ENCODE measurements at places on chromosomes 16 and 17.
A peak's percentile ranks its signal among the peaks of the same experiment; 100 is the strongest.

- no peak for DNase-seq
Measured at GRCh38 chr17:74437702-74438101, 5.8 kb downstream of the GPRC5C start.

DNA sequence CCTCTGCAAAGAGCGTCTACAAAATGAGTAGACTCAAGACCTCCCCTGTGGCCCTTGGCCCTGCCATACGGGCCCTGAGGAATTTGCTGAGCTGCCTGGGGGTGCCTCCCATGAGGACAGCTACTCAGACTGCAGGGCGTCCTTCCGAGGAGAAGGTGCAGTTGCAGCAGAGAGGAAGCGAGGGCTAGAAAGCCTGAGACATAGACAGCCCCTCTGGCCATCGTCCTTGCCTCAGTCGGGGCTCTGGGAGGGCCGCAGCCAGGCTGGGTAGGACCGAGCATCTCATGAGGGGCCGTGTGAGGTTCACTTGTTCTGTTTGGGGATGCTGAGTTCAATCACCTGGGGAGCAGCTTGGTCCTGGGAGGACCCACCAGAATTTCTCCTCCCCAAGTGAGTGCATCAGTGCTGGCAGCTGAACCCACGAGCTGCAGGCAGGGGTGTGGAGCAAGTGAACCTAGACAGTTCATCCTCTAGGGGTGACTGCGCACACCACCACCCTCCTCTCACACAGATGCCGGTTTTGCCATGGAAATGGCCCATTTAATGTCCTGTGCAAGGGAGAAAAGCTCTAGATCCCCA lies 20.3 kb downstream of the RAB11FIP4 start:
- peak; percentile 62 for DNase-seq

DNA sequence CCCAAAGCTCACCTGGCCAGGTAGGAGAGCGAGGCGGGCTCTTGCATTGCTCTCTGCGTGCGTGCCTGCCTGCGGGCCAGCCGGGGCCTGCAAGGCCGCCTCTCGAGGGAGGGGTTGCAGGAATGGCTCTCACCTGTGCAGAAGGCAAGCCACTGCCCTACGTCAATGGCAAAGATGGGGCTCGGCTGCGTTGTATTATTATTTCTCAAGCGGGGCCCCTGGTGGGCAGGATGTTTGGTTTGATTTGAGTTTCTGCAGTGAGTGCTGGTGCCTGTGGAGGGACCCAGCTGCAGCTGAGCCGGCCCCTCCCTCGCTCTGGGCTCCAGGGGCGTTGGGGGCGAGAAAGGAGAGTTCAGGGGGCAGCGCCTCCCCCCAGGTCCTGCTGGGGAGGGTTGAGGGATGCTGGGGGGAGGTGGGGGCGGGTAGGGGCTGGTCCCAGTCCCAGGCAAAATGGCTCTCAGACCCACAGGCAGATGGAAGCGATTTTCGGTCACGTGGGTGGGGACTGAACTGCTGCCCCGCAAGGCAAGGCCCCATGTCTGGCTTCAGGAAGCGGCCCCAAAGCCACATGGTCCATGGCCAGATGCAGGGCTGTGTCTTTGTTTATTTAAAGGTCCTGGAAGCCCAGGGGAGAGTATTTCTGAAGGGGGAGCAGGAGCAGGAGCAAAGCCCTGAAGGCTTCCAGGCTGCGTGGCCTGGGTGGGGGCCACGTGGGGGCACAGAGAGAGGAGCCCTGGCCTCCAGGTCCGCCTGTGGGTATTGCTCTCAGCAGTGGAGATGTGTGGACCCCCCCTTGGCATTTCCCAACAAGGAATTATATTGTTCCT lies 338.8 kb downstream of the SEC14L1 start:
- no peak for DNase-seq

DNA sequence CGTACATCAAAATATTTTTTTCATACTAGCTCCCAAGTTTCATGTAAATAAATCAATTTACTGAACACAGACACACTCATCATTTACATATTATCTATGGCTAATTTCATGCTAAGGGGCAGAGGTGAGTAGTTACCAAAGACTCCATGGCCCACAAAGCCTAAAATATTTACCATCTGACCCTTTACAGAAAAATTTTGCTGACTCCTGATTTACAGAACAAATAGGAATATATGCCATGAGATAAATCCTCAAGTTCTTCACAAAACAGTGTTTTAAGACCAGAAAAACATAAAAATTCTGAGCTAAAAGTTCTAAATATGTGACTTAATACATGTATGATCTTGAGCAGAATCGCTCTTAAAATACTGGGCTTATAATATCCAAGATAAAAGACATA lies 36.6 kb upstream of the PHLPP2 start:
- no peak for DNase-seq

DNA sequence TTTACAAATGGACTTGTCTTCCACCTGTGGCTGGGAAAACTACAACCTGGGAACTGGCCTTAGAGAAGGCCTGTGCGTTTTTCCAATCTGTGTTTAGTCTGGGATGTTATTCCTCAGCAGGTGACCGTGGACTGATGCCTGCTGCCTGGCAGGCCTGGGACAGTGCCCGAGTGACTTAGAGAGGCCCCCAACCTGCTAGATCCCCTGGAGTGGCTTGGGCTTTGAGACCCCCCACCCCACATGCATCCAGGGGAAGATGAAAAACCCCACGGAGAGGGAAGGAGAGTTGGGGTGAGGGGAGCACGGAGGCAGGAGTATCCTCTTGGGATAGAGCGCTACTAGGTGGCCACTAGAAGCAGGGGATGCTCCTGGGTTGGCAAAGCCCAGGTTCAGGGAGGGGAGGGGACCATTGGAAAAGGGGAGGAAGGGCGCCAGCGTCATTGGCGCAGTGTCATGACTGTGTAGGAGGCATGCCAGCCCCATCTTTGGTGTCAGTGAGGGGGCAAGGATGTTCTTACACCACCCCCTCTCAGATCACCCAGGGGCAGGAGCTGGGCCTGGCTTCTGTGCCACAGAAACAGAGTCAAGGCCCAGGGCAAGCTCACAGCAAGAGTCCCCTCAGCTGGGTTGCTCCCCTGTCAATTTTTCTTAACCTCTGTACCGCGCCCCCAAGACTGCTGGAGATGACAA lies 54.1 kb downstream of the MEAK7 start:
- no peak for DNase-seq

DNA sequence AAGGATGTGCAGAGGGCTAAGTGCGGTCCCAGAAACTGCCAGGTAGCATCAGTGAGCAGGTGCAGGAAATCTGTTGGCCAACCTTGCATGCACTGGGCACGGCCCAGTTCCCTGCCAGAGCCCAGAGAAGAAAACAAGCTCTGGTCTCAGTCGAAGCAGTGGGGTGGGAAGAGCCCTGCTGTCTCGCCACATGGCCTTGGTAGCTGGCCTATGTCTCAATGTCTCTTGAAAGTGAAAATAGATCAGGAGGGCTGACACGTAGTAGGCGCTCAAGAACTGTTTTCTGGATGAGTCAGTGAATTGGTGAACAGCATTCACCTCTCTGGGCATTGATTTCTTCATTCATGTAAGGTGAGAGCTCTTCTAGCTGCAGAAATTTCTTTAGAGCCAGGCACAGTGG lies 90.4 kb downstream of the MARF1 start:
- no peak for DNase-seq

- peak; percentile 92 for DNase-seq
Measured at GRCh38 chr16:57061084-57061905, 31.1 kb upstream of the CPNE2 start.

DNA sequence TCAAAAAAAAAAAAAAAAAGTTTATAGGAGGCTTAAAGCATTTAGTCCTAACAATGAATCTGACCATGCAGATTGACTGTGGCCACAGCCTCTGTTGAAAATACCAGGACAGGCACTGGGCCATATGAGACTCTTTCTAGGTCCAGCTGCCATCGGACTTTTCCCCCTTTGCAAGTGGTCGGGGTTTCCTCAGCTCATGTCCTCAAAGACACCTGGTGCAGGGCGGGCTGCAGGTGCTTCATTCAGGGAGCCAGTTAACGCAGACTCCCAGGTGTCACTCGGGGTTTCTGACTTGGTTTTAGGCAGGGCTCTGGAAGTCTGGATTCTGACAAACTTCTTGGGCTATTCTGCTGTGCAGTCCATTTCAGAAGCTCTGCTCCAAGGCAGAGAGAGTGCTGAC lies 20.9 kb downstream of the ELAC2 start:
- no peak for DNase-seq

DNA sequence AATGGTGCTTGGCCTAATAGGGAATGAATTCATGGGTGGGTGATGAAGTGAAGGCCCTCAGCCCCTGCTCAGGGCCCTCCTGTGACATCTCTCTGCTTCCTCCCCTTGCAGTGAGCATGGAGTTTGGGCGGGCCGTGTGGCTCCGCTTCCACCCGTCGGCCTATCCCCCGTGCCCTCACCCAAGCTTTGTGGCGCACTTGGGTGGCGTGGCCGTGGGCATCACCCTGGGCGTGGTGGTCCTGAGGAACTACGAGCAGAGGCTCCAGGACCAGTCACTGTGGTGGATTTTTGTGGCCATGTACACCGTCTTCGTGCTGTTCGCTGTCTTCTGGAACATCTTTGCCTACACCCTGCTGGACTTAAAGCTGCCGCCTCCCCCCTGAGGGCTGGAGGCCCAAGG lies 21.1 kb downstream of the C17orf75 start:
- peak; percentile 68 for DNase-seq

DNA sequence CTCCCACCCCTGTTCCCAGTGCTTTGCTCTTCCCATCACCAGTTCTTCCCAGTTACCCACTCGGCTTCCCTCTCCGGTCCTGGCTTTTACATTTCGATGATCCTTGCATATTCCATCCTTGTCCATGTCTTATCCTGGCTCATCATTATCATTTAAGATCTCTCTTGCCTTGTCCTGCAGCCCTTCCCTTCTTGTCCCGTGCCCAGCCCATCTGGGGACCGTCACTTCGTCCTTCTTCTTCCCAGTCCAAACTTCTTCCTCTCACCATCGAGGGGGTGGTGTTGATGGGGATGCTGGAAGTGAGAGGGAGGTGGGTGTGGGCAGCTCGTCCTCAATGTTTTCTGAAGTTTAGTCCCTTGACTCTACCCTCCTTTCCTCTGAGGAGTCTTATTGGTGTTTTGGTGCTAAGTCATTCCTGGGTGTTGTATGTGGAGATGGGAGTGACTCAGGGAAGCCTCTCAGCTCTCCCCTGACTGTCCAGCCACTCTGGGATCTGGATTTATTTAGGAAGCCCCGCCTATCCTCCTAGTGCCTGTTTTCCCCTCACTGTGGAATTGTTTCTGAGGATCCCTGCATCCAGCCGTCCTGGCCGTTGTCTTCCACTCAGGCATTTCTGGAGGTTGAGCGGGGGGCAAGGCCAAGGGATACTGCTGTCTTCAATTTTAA lies 975 bp downstream of the SNX29 start:
- no peak for DNase-seq

- DNase-seq: no peak
Measured at GRCh38 chr16:46975908-46976470, 2.5 kb upstream of the DNAJA2 start.

DNA sequence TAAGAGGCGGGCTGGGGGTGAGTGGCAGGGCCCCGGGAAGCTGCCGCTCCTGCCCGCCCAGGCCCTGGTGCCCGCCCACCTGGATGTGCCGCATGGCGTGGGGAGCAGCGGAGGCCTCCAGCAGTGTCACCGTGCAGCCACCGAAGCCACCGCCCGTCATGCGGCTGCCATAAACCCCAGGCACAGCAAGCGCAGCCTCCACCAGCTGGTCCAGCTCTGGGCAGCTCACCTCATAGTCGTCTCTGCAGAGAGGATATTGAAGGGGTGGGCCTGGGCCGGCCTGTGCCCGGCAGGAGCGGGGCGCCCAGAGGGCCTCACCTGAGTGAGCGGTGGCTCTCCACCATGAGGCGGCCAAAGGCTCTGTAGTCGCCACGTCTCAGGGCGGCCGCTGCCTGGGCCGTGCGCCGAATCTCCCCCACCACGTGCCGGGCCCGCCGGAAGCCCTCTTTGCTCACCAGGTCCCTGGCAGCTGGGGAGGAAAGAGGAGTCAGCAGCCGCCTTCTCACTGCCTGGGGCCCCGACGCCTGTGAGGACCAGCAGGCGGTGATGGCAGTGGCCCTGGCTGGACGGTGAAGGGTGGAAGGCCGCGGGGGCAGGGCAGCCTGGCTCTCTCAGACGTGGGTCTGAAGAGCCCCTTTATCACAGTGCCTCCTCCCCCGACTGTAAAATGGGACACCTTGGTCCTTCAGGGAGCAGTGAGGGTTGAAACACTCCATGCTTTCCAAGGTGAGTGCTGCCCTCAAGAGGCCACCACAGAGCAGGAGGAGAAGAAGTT lies 6.7 kb downstream of the GALK1 start:
- DNase-seq: no peak

DNA sequence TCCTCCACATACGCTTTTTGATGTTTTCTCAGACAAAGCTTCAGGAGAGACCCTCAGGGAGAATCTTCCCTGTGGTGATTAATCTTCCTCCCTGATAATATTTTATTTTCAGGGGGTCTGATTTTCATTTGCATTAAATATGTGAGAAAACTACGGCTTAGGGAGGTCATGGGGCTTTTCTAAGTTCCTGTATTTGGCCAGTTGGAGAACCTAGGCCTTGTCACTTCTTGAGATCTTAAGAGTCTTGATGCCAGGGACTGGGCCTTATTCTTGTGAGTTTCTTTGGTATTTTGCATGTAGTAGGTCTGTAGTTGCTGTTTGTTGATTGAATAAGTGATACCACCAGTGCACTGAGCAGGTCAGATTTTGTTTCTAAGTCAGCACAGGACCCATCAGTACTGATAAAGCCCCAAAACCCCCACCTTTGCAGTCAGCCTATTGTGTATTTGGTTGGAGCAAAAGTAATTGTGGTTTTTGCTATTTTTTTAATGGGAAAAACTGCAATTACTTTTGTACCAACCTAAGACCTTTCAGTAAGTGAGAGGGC lies 130.1 kb downstream of the PRKCA start:
- no peak for DNase-seq

GRCh38 chr17:67435786-67436185 lies 58.7 kb downstream of the PITPNC1 start:
- DNase-seq: no peak

DNA sequence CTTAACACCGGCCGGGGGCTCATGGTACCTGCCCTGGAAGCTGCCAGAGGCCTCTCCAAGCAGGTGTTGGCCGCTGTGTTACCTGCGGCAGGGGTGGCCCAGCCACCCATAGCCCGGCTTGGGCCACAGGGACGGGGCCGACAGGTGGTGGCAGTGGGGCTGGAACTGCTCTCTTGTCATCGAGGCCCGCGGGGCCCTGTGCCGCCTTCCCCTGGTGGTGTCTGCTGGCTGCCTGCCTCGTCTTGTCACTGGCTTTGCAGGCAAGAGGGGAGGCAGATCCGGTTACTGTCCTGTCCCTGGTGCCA lies 27.1 kb downstream of the GSE1 start:
- DNase-seq: no peak

- no peak for DNase-seq
Measured at GRCh38 chr17:48225725-48226567, 118.4 kb downstream of the SNX11 start.

GRCh38 chr17:48100591-48101011 lies 677 bp downstream of the CBX1 start:
- DNase-seq: peak; percentile 71

- DNase-seq: no peak
Measured at GRCh38 chr16:23302045-23302956, at the start of gene SCNN1B. TSS of gene SCNN1B (plus strand) at chr16:23302302. CDS start at chr16:23348600, 46,298 bp downstream.
